ENCODE measurements at places on chromosomes 2 and 18. TPM values are rescaled to one million over a fixed set of nuclear protein-coding genes. Genes with fewer than 3 reads are reported as not detected.

GRCh38 chr18:32216390-32216789 lies 26.6 kb downstream of the MEP1B start:
- H3K36me3 ChIP-seq: no peaks in the 10 kb centered on the region
- no peak for DNase-seq
- peak overlapping the region; percentile 10 for H3K27ac ChIP-seq
- no peak overlapping the region for H3K4me3 ChIP-seq
- peaks cover 2% of the 10 kb centered on the region for H3K27me3 ChIP-seq

Gene MEIS1
- total RNA-seq: not detected

Gene IL36RN
- not detected for total RNA-seq

Gene ABI2
- total RNA-seq: 34.0 TPM

Gene LDAH
- 31.1 TPM for total RNA-seq

Gene CMPK2
- 7.7 TPM for total RNA-seq

Gene SLC40A1
- total RNA-seq: 4.1 TPM

DNA sequence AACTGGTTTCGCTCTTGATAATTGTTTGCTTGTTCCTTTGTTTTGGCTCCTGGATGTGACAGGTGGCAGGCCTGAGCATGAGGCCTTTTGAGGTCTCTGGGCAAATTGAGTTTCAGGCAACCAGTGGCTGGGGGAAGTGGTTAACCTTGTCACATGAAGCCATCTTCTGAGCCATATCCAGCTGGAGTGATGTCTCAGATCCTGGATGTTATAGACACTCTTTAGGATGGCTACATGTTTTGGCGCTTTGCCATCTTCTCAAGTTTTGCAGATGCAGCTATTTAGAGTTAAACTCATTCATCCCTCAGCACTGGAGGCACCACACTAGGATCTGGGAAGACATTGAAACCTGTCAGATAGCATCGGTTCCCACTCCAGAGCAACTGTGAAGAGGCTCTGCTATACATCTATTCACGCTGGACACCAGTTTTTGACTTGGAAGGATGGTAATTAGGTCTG lies 25.3 kb upstream of the TACR1 start:
- H3K4me3 ChIP-seq: no peak overlapping the region
- H3K4me1 ChIP-seq: no peaks in the 10 kb centered on the region
- no peak overlapping the region for H3K27ac ChIP-seq
- H3K36me3 ChIP-seq: no peaks in the 10 kb centered on the region
- no peak for DNase-seq
- peaks cover 4% of the 10 kb centered on the region for H3K27me3 ChIP-seq

DNA sequence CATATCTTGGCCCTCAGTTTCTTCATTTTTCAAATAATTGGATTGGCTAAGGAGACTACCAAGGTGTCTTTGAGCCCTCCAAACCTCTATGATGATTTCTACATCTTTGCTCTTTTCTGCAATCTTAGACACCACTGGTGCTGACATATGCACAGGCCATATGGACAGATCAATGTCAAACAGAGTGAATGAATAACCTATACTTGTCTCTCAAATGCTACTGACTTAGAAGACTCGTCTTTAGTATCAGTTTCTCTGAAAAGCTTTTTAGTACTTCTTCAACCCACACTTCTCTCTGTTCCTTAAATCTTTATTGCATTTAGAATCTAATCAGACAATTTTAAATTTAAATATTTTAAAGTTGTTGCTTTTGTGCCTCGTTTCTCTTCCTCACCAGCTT lies 258.2 kb downstream of the LTBP1 start:
- H3K4me3 ChIP-seq: no peak overlapping the region
- no peaks in the 10 kb centered on the region for H3K36me3 ChIP-seq
- no peak for DNase-seq
- H3K27me3 ChIP-seq: peaks cover 7% of the 10 kb centered on the region

DNA sequence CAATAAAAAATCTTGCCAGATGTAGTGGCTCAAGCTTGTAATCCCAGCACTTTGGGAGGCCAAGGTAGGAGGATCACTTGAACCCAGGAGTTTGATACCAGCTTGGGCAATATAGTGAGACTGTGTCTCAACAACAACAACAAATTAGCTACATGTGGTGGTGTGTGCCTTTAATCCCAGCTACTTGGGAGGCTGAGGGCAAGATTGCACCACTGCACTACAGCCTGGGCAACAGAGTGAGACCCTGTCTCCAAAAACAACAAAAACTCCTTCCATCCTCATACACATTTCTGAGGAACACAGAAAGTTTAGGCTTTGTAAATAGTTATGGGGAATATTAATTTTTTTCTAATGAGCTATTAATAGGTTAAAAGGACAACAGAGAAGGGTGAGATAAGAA lies 17.0 kb downstream of the PDE6D start:
- H3K27ac ChIP-seq: no peak overlapping the region
- H3K4me1 ChIP-seq: peaks cover 11% of the 10 kb centered on the region
- no peaks in the 10 kb centered on the region for H3K27me3 ChIP-seq
- peaks cover 5% of the 10 kb centered on the region for H3K36me3 ChIP-seq

DNA sequence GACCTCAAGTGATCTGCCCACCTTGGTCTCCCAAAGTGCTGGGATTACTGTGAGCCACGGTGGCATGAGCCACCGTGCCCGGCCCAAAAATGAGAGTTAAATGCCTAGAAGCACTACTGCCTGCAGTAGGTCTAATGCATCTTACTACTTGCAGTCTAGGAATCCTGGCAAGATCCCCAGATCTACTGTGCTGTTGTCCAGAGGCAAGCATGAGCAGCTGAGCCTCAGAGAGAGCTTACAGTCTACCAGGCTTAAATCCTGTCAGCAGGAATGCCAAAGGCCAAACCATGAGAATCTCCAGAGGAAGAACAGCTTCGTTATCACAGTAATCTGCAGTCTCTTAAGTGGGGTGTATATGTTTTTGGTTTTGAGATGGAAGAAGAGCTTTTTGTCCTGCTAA lies 54.4 kb downstream of the XRCC5 start:
- no peaks in the 10 kb centered on the region for H3K27me3 ChIP-seq
- no peak for DNase-seq
- H3K4me1 ChIP-seq: peaks cover 30% of the 10 kb centered on the region
- peaks cover 59% of the 10 kb centered on the region for H3K36me3 ChIP-seq
- H3K4me3 ChIP-seq: no peak overlapping the region

Gene UGT1A3
- total RNA-seq: not detected

Gene NAGK
- total RNA-seq: 33.2 TPM

DNA sequence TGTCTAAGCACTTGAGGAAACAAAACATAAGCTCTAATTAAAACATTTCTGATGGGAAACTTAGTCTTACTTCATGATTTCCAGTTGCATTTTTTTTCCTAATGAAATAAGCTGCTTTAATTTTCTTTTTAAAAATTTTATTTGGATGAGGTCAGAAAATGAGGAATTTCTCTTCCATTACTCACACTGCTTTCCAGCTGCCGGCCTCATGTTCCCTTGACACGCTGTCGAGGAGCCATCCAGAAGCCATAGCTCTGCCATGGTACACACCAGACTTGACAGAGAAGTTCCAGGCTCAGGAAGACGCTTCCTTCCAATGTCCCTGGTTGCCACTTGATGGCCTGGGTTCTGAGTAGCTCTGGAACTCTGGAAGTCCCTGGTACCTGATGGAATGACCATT lies 12.1 kb upstream of the MAPRE2 start:
- H3K27me3 ChIP-seq: no peaks in the 10 kb centered on the region
- H3K4me1 ChIP-seq: peaks cover 61% of the 10 kb centered on the region
- H3K27ac ChIP-seq: peak overlapping the region; percentile 92
- no peak for DNase-seq
- peak overlapping the region; percentile 70 for H3K4me3 ChIP-seq

Gene TLX2
- 0.10 TPM for total RNA-seq

Gene LIPG
- total RNA-seq: 0.45 TPM

Gene GALNT3
- total RNA-seq: 1.5 TPM

Gene DSC2
- not detected for total RNA-seq

Gene CPLX4
- not detected for total RNA-seq

Data from activated naive CD4-positive, alpha-beta T cell treated with anti-CD3 and anti-CD28 coated beads for 36 hours (primary cell).